Fibroblast of skin of right biceps (primary cell): ENCODE measurements at places on chromosomes 1 and 21.

DNA sequence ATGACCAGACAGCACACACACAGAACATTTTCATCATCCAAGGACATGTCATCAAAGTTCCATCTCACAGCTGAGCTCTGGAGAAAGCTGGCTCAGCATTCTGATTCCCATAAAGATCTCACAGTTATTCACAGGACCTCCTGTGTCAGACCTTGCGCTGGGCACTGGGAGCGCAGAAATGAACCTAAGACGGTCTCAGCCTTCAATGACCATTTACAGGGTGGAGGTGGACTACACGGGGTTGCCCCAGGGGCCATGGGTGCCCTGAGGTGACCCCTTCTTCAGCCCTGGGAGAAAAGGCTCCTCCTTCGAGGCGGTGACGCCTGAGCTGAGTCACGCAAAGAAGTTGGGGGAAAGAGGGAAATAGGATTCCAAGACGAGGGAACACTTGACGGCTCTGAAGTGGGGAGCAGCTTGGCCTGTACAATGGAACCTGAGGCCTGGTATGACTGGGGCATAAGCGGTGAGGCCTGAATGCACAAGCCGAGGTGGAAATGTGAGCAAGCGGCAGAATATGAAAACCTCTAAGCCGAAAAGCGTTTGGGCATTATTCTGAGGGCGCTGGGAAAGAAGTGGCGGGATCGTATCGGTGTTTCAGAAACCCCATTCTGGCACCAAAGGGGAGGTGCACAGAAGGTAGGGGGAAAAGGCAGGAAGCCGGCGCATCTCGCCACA, 797 bp downstream of the CC2D1B start:
- DNase-seq = peak; percentile 78

DNA sequence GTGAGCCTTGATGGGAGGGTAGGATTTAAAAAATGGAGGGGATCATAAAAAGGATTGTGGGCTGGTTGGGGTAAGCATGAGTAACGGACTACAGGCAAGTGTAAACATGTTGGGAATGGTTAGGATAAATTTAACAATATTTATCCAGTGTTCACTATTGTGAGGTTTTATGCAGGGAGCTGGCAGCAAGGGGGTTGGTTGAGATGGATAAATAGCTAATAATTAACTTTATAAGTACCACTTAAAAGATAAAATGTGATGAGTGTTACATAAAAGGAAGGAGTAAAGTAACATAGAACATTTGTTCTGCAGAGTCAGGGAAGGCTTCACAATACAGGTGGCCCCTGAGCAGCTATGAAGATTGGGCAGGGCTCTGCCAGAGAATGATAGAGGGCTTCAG, 109.0 kb downstream of the NGF start:
- DNase-seq = no peak

DNA sequence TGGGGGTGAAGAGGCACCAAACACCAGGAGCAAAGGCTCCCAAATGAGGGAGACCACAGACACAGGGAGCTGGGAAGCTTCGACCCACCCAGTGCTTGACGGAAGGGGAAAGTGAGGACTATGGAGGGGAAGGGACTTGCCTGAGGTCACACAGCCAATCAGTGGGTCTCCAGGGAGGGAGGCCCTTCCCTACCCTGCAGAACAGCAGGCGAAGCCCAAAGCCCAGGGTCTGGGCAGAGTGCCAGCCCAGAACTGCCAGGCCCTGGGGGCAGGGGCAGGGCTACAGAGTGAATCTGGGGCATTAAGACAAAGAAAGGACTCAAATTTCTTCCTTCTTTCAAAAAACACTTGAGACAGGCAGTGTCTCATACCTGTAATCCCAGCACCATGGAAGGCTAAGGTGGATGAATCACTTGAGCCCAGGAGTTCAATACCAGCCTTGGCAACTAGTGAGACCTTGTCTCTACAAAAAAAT, 45.5 kb upstream of the ECE1 start:
- DNase-seq = no peak

DNA sequence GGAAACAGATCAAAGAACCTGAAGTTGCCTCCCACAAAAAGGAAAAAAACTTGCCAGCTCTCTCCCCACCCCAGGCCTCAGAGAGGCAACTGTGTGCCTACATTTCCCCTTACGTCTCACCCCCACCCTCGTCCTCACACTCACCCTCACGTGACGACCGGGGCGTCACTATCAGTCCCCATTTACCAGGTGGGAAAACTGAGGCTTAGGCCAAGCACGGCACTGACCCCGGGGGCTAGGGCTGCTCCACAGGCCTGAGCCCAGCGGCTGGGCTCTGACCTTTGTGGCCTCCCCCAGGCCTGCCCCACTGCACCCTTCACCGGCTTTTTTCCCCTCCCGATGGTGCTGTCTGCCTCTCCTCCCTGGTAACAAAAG, 51.5 kb upstream of the RUNX3 start:
- no peak for DNase-seq

GRCh38 chr1:186605762-186606350, 74.4 kb downstream of the PTGS2 start:
- peak; percentile 85 for DNase-seq

DNA sequence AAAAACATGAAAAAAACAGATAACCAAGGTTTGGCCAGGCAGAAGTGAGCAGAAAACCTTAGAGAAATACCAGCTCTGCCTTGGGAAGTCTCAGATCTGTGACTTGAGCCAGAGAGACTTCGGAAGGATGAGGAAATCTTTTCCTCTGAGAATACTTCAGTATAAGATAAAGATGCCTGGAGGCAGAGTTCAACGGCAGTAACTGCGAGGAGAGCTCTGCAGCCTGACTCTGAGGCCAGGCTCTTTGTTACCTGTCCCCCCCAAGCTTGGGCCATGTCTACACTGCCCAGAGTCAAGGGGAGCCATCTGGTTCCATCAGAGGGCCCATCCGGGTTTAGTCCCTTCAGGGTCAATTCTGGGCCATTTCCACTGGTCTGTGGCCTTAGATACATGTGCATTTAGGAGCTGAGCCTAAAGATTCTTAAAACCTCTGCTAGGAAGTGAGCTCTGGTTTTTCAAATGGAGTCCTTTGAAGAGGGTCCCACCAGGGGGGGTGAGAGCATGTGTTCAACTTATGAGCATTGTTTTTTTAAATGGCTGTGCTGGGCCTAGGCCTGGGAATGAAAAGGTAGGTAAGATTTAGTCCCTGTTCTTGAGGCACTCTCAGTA, 8.7 kb downstream of the KIRREL1 start:
- DNase-seq = peak; percentile 47

- no peak for DNase-seq
Measured at GRCh38 chr1:82818586-82818985, 1017.9 kb downstream of the ADGRL2 start.

DNA sequence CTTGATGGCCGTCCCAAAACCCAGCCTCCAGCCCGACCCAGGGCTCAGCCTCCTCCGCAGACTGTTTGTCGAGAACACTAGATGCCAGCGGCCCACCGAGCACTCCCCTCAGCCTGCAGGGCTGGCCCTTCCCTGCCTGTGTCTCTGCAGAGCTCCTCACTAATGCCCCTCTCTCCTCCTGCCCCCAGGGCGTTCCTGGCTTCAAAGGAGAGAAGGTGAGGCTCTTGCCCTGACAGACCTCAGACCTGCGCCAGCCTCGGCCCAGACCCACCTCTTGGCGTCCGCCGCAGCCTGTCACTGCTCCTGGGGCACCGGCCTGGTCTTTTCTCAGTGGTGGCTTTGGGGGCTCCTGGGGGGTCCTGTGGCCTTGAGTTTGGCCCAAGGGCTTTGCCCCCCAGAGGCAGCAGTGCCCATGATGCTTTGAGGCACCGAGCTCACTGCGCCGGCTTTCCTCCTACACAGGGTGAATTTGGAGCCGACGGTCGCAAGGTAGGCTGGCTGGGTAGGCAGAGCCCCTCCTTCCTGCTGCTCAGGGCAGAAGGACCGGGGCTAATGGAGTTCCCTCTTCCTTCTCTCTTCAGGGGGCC, 18.4 kb downstream of the COL6A2 start:
- DNase-seq = no peak

- no peak for DNase-seq
Measured at GRCh38 chr1:239792157-239792556, 299.5 kb upstream of the FMN2 start.

- no peak for DNase-seq
Measured at GRCh38 chr1:10671622-10672342, 124.7 kb downstream of the CASZ1 start.

- no peak for DNase-seq
Measured at GRCh38 chr1:100535264-100535663, 2.7 kb upstream of the GPR88 start.
